CD4-positive, alpha-beta T cell treated with Interleukin-10 for 1 hour (primary cell): ENCODE measurements at places on chromosomes 12 and 14.

- DNase-seq: no peak
Observed at GRCh38 chr14:74985028-74985310, 17.8 kb upstream of the EIF2B2 start.

GRCh38 chr14:95157048-95157326, 342 bp downstream of the DICER1 start:
- DNase-seq: no peak

DNA sequence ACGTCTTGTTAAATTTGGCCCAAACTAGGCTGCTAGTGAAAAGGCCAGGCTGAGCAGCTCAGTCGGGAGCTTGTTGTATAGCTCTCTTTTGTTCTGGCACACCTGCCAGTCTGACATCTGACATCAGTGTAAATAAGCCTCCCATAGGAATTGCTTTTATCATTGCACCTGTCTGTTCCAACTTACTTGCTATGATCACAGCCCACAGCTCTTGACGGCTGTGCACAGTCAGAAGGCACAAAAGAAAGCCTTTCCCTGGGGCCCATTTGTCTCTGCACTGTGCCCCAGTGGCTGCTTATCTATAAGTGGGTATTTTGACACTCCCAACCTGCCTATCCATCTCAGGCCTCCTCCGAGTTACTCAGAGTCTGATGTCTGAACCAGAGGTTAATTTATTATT, 324.5 kb downstream of the NUAK1 start:
- DNase-seq: no peak

- DNase-seq: no peak
Observed at GRCh38 chr14:68377006-68377405, 415.9 kb downstream of the ZFP36L1 start.

- peak; percentile 84 for DNase-seq
Observed at GRCh38 chr14:20632831-20633691, 8.4 kb downstream of the OR6S1 start.

GRCh38 chr12:54277823-54278276, 2.1 kb downstream of the CBX5 start:
- DNase-seq: no peak

DNA sequence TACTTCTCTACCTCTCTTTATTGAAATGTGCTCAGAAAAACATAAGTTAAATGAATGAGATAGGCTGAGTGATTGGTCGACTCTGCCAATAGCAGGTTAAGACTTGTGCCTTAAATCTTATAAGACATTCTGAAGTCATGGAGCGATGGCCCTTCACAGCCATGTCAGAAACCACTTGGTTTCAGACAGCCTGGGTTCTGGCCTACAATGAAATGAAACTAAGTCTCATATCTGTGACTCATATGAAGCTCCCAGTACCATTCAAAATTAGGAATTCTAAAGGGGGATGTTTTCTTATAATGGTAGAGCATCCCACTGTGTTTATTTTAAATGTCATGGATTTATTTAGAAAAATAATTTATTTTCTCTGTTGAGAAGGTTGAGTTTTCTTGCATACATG, 42.6 kb downstream of the PLXNC1 start:
- no peak for DNase-seq

DNA sequence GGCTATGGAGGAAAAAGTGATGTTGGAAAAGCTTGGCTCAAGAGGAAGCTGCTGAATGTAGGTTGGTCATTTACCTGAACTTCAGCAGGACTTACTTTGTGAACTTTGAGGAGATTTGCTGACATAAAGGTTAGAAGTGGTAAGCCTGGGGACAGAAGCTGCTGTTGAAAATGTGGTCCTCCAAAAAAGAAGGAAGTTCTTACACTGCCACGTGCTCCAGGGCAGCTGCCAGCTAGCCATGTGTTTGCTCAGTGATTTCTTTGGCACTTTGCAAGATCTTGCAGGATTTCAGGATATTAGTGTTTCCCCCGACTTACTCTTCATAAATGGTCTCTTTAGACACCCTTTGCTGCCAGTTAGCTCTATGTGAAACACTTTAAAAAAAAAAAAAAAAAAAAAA, 14.8 kb upstream of the DYRK2 start:
- no peak for DNase-seq

GRCh38 chr14:50920482-50921230, 23.6 kb downstream of the PYGL start:
- no peak for DNase-seq

- no peak for DNase-seq
Observed at GRCh38 chr12:110983811-110984210, 63.4 kb upstream of the MYL2 start.

DNA sequence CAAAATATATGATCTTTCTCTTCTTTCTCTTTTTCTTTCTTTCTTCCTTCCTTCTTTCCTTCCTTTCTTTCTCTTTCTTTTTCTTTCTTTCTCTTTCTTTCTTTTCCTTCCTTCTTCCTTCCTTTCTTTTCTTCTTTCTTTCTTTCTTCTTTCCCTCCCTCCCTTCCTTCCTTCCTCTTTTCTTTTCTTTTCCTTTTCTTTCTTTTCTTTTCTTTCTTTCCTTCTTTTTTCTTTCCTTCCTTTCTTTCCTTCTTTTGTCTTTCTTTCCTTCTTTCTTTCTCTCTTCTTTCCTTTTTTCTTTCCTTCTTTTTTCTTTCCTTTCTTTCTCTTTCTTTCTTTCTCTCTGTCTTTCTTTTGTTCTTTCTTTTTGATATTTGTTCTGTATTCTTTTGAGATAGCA, 1356.0 kb upstream of the SEL1L start:
- DNase-seq: no peak

- no peak for DNase-seq
Observed at GRCh38 chr12:124396544-124397398, 101.9 kb downstream of the RFLNA start.

- DNase-seq: no peak
Observed at GRCh38 chr12:58811346-58811745, 109.0 kb downstream of the LRIG3 start.

- DNase-seq: no peak
Observed at GRCh38 chr12:51450333-51450732, 25.7 kb downstream of the SLC4A8 start.

GRCh38 chr14:95535226-95536021, 574 bp downstream of the GLRX5 start:
- DNase-seq: no peak

- no peak for DNase-seq
Observed at GRCh38 chr12:123787466-123787865, 25.4 kb downstream of the DNAH10 start.

DNA sequence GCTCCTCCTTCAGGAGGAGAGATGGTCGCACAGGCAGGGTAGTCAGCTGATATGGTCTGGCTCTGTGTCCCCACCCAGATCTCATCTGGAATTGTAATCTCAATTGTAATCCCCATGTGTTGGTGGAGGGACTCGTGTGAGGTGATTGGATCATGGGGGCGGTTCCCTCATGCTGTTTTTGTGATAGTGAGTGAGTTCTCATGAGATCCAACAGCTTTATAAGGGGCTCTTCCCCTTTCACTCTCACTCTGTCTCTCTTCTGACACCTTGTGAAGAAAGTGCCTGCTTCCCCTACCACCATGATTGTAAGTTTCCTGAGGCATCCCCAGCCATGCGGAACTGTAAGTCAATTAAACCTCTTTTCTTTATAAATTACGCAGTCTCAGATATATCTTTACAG, 218.9 kb upstream of the TMTC1 start:
- DNase-seq: no peak

DNA sequence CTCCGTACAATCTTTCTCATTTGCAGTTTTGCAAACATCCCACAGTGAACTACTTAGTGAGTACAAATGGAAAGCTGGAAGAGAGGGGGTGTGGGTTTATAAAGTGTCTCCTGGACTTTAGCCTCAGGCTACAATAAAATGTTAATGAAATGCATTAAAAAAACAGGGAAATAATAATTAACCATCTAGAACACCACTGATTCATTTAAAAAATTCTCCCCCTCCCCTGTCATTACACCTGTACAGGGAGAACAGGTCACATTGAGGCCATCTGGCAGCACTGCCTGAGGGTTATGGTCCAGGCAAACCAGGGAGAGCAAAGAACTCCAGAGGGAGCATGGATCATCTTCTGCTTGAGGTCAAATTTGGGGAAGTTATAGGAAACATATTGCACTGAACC, 96.3 kb downstream of the TSPAN8 start:
- no peak for DNase-seq

DNA sequence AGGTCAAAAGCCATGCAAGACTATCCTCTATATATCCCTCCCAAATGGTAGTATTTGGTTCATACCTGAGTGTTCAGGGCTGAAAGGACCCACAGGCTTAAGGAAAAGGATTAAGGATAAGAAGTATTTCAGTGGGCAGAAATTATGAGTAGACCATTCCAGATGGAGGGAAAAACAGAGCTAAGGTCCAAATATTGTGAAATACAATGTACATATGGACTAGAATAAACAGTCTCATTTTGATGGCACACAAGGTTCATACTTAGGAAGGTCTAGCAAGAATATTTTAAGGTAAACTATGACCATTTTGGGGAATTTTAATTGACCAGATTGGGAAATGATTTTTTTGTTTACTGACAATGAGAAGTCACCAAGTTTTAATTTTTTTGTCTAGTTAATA, 124.6 kb downstream of the PRKD1 start:
- no peak for DNase-seq

GRCh38 chr12:88417531-88417930, 162.7 kb downstream of the KITLG start:
- DNase-seq: no peak

DNA sequence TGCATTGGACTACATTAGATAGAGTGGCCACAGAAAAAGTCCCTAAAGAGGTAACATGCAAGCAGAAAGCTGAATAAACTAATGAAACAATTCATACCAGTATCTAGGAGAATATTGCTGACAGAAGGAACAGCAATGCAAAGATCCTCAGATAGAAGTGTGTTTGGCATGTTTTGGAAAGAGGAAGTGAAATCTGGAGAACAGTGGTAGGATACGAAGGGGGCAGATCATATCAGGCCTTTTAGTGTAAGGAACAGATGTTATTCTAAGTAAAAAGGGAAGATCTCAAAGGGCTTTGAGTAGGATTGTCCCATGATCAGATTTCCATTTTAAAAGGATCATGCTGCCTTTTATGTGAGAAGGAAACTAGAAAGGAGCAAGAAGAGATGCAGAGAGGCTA, 342.9 kb downstream of the PAWR start:
- DNase-seq: no peak

- no peak for DNase-seq
Observed at GRCh38 chr14:90894241-90894640, 78.0 kb upstream of the TTC7B start.

GRCh38 chr14:70803321-70804310, 5.7 kb downstream of the MAP3K9 start:
- no peak for DNase-seq

DNA sequence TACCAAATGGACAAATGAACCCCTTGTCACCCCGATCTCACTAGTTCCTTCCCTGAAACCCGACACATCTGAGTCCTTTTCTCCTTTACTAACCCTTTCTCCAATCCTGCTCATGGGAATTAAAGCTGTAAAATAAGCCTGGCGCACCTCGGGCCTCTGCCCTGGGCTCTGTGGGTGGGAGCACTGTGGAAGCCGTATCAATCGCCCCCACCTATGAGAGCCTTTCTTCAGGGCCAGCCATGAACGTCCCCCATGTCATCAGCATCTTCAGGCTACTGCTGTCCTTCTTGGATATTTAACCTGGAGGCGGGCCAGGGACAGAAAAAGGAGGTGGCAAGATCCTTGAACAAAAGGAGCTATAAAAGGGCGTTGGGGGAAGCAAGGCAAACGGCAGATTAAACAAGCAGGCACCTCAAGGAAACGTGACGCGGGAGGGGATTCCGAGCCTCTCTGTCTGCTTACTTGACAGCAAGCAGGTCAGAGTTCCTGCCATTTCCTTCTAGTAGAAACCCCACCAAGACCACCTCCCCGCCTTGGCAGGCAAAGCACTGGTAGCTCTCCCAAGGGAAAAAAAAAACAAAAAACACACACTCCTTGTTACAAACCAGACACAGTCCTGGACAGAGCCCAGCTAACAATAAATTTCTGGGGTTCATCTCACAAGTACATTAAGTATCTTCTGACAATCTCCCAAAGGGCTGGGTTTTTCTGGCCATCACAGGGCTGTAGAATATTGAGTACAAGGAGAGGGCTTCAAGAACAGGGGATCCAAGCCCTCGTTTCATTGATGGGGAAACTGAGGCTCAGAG, 62.9 kb downstream of the DPF3 start:
- DNase-seq: no peak

- no peak for DNase-seq
Observed at GRCh38 chr12:103244596-103244995, 251.2 kb downstream of the C12orf42 start.

GRCh38 chr14:86518298-86518697, 988.4 kb downstream of the FLRT2 start:
- DNase-seq: no peak

GRCh38 chr12:93911396-93911795, 234.2 kb downstream of the CRADD start:
- DNase-seq: no peak

DNA sequence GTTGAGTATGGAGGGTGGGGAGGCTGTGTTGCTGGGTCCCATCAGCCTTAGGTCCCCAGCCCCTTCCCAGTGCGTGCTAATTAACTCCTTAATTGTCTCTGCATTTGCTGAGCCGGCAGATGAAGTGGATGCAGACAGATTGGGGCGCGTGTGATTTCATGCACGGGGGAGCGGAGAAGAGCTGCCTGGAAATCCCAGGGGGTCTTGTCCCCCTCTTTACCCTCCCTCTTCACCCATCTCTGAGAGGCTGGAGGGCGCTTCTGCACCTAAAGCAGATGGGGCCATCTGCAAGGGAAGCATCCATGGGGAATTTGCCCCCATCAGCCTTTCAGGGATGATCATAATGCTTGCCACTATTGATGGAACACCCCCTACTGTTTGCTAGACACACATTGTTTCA, 4.4 kb upstream of the ASIC1 start:
- DNase-seq: no peak

- no peak for DNase-seq
Observed at GRCh38 chr12:4001841-4002240, 128.6 kb upstream of the PARP11 start.

- no peak for DNase-seq
Observed at GRCh38 chr14:73239393-73240241, 2.3 kb downstream of the PAPLN start.

- no peak for DNase-seq
Observed at GRCh38 chr12:104154286-104154685, 16.3 kb upstream of the NFYB start.

GRCh38 chr12:112928978-112929377, 9.3 kb upstream of the OAS3 start:
- DNase-seq: no peak

- DNase-seq: peak; percentile 48
Observed at GRCh38 chr14:52248057-52248456, 19.4 kb upstream of the PTGDR start.

DNA sequence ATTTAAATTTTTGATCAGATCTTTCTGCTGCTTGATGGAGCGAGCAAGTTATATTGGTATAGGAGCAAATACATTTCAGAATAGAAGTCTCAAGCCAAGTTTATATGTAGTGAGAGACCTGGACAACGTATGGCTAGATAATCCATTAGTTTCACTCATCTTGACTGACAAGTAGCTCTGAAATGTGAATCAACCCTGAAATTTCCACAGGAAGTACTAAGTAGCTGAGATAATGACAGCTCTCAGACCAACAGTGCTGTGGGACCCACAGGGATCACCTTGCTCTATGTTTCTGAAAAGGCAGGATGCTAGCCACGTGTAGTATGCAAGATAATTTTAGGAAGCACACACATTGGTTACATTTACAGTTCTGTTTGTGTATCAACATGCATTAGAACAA, 258.6 kb upstream of the FOXN3 start:
- no peak for DNase-seq

GRCh38 chr12:115264605-115265004, 580.6 kb upstream of the TBX3 start:
- DNase-seq: no peak

GRCh38 chr12:106106061-106106566, 32.6 kb downstream of the NUAK1 start:
- DNase-seq: no peak
